Hepatocyte (in vitro differentiated cells): ENCODE measurements at places on chromosomes 6 and 20. TPM values are rescaled to one million over a fixed set of nuclear protein-coding genes. Genes with fewer than 3 reads are reported as not detected.

CD40 gene
- polyA plus RNA-seq: 8.0 and 10.3 TPM in 2 replicates

ANKRD66 gene
- not detected in 2 replicates for polyA plus RNA-seq

LY6G6C gene
- polyA plus RNA-seq: 0.30 and 0.39 TPM in 2 replicates

ANGPT4 gene
- not detected in 2 replicates for polyA plus RNA-seq

GTSF1L gene
- not detected in 2 replicates for polyA plus RNA-seq

SERAC1 gene
- polyA plus RNA-seq: 4.9 and 10.5 TPM in 2 replicates

PRDM1 gene
- 13.4 and 18.0 TPM in 2 replicates for polyA plus RNA-seq

CTCFL gene
- not detected in 2 replicates for polyA plus RNA-seq

SPATS1 gene
- polyA plus RNA-seq: not detected in 2 replicates

BMP6 gene
- 3.5 and 4.0 TPM in 2 replicates for polyA plus RNA-seq
